ENCODE measurements at places on chromosomes 3 and 15. TPM values are rescaled to one million over a fixed set of nuclear protein-coding genes. Genes with fewer than 3 reads are reported as not detected.

DUOX1 gene
- total RNA-seq = 26.7 TPM

PRR20G gene
- not detected for total RNA-seq

RASL12 gene
- not detected for total RNA-seq

MASP1 gene
- total RNA-seq = 0.21 TPM

VILL gene
- 45.5 TPM for total RNA-seq

CFAP100 gene
- not detected for total RNA-seq

STRC gene
- 0.71 TPM for total RNA-seq

C3orf49 gene
- not detected for total RNA-seq

GPR15 gene
- total RNA-seq = not detected

All from nasal cavity respiratory epithelium epithelial cell of viscerocranial mucosa (primary cell).